Activated CD4-positive, CD25-positive, alpha-beta regulatory T cell treated with anti-CD3 and anti-CD28 coated beads, Interleukin-2, amount 50 U/mL, for 72 hours (primary cell): ENCODE measurements at places on chromosomes 11 and 22.

- peak; percentile 20 for DNase-seq
These were observed 110.8 kb downstream of the KCNQ1OT1 start for GRCh38 chr11:2588809-2589537.

- DNase-seq = no peak
These were observed 82.4 kb downstream of the CTTN start for GRCh38 chr11:70480711-70481110.

- DNase-seq = no peak
These were observed 242.2 kb upstream of the DDI1 start for GRCh38 chr11:103794262-103794661.

DNA sequence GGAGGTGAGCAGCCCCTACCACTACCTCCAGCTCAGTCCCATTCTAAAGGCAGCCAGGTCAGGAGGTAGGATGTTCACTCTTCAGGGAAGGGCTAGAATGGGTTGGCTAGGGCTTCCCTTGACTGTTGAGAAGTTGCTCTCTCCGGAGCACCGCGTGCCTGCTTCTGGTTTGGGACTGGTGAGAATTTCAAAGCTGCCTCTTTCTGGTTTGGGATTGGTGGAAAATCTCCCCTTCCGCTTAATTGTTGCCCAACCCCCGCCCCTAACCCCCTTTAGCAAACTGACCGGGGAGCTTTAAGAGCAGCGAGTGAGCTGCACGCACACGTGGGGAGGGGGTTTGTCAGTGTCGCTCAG, 686 bp downstream of the USP2 start:
- no peak for DNase-seq

GRCh38 chr11:73566977-73567755, 30.7 kb downstream of the FAM168A start:
- no peak for DNase-seq

DNA sequence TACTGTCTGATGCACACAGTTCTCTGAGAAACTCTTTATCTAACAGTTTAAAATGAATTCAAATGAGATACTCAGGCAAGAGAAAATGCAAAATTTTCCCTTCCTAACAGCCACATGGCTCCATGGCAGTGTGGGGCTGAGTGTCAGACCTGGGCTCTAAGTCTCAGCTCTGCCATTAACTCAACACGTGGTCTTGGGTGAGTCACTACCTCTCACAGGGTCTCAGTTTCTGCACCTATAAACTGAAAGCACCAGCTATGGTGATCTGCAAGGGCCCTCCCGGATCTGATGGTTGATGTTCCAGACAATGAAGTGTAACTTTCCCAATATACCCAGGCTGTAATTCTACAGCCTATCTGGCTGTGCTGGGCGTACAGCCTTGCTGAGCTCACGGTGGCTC, 70.5 kb downstream of the KCNC1 start:
- no peak for DNase-seq

DNA sequence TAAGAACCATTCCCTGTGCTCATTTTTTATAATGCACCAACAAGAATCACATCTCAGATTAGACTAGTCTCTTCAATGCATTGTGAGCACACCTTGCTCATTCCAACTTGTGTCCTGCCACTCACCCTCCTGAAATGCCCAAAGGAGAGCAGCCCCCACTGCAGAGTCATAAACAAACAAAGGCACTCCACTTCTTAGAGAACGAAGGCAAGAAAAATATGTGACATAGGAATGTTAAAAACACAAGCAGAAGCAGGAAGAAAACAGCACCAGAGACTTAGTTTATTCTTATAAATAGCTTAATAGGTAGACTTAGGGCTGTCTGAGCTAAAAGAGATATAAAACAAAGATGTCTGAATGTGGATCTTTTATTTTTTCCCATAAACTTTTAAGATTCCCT, 57.2 kb downstream of the GUCY1A2 start:
- DNase-seq = no peak

DNA sequence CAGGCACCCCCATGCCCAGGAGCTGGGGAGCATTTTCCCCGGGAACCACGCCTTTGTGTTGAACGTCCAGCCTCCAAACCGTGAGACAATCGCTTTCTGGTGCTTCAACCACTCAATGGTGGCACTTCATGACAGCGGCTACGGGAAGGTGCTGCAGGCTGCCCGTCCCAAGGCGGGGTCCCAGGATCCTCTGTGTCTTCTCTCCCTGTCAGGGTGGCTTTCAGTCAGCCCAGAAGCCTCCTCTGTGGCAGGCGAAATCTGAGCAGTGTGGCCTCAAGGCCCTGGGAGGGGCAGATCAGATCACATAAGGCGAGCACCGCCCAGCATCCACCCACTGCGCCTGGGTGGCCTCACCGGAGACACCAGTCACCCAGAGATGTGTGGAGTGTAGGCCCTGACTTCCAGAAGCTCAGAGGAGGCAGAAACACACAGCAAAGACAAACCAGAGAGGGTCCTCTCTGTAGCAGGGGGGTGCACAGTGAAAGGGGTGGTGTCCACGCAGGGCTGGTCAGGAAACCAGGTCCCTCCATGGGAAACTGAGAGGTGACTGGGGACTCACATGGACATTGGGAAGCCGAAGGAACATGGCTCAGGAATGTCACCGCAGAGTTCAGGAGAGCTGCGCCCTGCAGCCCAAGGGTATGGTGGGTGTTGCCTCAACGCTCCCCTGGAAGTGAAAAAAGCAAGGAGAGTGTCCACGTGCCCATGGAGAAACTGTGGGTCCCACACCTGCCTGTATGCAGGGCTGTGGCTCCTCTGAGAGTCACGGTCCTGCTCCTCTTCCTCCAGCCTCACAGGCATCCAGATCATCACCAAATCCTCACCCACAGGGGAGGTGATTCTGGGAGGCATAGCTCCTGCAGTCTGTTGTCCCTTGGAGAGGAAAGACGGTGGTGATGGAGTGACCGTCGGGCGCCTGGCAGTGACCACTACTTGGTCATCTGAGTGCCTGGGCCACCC, 1420.7 kb downstream of the TBC1D22A start:
- no peak for DNase-seq

GRCh38 chr11:104148706-104149105, 15.2 kb downstream of the PDGFD start:
- DNase-seq = no peak

DNA sequence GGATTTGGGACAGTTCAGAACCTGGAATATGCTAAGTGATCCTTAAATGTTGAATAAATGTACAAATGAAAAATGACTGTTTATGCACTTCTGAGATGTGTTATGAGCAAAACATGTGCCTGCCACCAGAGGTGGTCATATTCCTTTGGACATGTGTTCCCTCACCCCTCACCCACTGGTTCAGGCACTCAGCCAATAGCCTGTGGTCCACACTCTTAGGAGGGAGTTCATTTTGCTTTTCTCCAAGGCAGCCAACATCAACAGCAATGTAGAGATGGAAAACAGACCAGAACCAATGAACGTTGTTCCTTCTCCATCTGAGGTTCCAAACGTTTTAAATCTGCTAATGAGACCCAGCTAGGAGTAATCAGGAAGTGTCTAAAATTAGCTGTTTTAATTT, 44.0 kb downstream of the RPUSD4 start:
- no peak for DNase-seq

GRCh38 chr11:127044535-127044934, 44.0 kb upstream of the KIRREL3 start:
- no peak for DNase-seq

DNA sequence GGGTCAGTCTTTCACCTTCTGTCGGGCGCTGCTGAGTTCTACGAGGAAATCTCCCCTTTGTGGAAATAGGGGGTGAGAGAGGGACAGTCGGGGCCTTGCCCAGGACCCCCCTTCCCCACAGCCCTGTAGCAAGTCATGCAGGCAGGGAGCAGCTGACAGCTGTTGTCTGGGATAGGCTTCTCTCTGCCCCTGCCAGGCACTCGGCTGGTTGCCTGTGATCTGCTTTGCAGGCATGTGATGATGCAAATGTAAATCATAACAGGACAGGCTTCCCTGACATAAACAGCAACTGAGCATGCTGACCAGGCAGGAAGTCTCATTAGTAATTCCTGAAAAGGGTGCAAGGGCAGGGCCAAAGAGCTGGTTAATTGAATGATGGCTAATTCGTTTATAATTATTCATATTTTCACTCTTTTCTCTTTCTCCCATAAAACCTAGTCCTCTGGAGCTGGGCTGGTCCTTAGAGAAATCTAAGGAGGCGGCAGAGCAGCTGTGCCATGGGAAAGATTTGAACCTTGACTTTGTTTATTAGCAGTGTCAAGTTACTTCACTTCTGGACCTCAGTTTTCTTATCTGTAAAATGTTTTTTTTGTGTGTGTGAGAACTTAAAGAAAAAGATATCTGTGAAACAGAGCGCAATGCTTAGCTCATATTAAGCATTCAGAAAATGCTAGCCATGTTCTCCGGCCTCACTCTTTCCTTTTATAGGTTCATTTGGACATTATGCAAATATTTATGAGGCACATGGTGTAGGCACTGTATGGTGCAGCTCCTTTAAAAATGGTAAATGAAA, 129.7 kb downstream of the LDLRAD3 start:
- DNase-seq = no peak

DNA sequence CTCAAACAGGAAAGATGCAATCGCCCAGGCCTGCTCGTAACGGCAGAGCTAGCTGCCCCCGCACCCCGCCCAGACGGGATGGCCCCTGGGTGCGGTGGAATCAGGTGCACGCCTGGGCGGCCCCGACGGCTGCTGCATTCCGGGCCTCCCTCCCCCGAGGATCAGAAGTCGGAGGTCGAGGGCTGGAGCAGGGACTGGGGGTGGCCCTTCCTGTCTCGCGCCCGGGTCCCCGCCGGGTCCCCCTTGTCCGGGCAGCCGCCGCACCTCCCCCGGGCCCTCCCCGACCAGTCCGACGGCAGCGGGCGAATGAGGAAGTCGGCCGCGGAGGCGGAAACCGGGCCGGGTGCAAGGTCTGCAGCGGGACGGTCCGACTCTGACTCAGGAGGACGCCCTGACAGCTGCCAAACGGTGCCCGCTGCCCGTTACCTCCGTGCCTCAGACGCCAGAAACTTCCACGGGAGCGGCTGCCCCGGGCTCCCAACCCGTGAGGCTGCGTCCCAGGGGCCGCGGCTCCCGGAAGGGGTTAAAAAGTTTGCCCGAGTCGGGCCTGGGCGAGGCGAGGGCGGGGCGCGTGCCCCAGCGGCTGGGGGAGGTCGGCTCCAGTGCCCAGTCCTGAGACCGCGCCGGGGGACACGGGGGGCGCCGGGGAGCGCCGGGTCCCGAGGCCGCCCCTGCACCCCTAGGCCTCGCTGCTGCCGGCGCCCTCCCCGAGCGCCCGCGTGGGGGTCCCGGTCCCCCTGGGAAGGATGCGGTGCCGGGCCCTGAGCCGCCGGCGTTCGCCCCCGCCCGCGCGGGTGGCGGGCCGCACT, 663 bp downstream of the MYH9 start:
- DNase-seq = peak; percentile 74

- no peak for DNase-seq
These were observed 3.5 kb upstream of the ENDOD1 start for GRCh38 chr11:95086151-95086550.

GRCh38 chr11:16171882-16172281, 184.5 kb downstream of the SOX6 start:
- DNase-seq = no peak

DNA sequence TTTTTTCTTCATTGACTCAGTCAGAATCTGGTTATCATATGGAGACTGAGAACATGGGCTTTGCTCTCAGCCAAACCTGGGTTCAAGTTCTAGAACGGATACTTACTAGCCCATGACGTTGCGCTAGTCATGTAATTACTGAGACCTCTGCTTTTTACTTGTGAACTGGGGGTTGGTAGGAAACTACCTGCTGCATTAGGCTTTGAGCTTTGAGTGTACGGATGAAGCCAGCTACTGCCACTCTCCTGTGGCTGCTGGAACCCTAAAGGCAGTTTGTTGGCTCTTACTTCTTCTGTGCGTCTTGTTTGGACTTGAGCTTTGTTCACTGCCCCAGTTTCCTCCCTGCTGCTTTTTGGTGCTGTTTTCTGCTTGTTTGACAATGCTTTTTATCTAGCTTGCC, 18.1 kb downstream of the PPP6R2 start:
- DNase-seq = no peak

DNA sequence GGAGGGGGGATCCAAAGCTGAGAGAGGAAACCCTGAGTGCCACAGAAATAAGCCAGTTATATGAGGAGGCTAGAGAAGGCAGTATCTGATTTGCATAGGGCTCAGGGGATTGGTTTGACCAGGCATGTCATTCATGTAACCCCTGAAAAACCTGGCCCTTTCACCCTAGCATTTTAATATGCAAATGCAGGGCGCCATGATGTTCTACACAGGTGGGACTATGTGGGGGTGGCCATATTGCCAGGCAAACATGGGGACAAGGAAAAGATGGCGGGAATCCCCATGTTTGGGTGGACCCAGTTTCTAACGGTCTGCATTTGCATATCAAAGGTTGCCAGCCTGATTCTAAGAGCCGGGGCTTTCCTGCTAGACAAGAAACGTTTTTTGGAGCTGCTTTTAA, 27.2 kb downstream of the CSF2RB start:
- no peak for DNase-seq

GRCh38 chr22:36368359-36368983, 19.3 kb downstream of the MYH9 start:
- DNase-seq = no peak

- no peak for DNase-seq
These were observed 11.2 kb upstream of the TMEM184B start for GRCh38 chr22:38284042-38284402.

DNA sequence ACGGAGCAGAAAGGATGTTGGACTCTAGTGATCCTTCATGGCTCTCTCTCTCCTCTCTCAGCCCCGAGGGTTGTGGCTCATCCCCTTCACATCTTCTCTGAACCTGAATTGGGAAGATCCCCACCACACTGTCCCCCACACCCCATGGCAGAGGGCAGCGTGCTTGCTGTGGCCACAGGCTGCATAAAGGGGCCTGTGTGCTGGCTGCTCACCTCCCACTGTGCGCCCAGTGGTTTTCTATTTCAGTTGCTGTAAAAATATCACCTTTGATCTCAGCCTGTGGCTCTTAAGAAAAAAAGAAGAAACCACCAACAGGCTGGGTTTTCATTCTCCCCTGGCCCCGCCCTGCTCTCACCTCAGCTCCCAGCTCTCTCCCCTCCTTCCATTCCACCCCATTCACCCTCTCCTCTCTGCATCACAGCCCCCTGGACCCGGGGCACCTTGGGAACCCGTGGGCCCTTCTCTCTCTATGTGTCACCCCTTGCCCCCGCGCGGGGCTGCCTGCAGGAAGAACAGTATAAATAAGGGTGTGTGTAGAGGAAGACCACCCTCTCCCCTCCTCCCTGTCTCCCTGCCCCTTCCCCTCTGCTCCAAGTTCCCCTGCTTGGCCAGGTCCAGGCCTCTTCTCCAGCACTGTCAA, 25.8 kb upstream of the WNT11 start:
- no peak for DNase-seq

- peak; percentile 23 for DNase-seq
These were observed 258.2 kb downstream of the BRD1 start for GRCh38 chr22:49569286-49570031.

DNA sequence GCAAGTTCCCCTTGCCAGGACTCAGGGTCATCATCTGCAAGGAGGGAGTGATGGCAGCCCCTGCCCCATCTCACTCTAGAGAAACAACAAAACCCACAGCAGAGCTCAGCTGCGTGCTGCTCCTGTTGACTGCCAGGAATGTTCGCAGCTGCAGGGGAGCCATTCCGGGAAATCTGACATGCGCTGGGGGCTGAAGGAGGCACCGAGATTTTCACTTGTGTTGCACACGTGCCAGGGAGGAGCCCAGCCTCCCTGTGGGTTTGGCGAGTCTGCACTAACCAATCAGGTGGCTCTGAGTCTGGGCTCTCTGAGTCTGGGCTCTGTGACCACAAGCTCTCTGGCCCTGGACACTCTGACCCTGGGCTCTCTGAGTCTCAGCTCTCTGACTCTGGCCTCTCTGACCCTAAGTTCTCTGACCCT, 10.5 kb downstream of the FGF3 start:
- no peak for DNase-seq

GRCh38 chr22:24926428-24926725, 20.1 kb downstream of the LHFPL7 start:
- no peak for DNase-seq
